Epithelial cell of prostate (primary cell): ENCODE measurements at places on chromosomes 3 and 15.

- DNase-seq: no peak
Measured at GRCh38 chr15:98651036-98651481, 2.7 kb downstream of the IGF1R start.

DNA sequence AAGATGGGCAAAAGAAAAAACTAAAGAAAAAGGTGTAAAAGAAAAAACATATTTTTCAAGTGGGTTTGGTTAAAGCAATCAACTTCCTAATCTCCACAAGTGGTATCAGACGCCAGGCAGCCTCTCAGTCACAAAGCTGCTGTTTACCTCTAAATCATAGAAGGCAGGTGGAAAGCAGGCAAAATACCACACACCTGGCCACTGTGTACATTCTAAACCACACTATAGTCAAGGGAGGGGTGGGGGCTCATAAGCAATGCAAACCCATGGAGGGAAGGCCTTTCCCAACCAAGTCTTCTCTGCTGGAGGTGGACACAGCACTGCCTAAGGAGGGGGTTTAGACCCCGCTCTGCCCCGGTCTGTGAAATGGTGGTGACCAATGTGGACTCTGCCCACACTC is 50.4 kb downstream of the MCF2L2 start:
- DNase-seq: no peak

- DNase-seq: no peak
Measured at GRCh38 chr3:150203273-150203672, 204.8 kb upstream of the TSC22D2 start.

- no peak for DNase-seq
Measured at GRCh38 chr3:7305561-7305960, 444.6 kb downstream of the GRM7 start.

DNA sequence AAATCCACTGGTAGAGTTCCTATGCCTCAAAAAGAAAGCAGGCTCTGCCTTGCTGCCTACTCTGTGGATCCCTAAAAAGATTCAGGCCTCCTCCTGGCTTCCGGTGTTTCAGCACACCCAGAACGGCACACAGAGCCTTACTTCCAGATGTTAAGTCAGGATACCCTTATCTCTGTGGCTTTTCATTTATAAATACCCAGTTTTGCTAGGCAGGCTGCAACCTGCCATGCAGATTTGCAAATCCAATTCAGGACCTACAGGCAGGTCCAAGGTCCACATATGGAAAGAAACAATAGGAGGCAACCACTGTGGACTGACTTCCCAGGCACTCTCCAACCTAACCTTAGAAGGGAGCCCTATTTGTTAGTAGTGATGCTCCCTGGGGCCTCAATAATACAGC is 30.7 kb downstream of the EFL1 start:
- DNase-seq: no peak

DNA sequence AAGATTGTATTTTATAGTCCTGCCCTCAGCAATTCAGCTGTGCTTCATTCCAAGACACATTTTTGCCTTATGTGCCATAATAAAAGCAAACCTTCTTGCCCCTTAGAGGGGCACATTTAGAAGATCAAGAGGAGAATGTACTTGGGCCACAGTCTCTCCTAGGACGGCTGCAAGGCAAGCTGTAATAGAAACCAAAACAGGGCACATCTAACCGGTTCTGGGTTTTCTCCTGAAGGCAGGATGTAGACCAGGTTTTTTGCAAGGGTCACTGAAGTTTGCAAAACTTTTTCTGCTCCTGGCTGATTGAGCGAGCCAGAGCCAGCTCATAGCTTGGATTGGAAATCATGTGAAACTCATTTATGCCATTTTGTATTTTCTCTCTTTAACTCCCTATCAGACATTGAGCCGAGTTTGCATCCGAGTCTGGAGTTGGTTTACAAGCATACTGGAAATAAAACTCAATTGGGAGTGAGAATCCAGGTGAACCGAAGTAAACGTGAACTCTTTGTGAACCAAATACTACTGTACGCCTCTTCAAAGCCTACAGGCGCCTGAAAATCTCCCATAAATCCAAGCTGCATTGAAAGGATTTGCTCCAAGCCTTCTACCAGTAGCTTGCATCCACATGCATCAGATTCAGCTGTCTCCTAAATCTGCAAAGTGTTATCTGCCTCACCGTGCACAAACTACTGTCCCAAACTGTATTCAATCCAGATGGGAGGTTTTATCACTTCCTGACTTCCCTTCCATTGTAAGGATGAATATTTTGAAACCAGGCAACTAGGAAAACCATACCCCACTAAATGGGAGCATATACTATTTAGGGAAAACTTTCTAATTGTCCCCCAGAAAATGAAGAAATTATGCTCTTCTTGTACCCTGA is 60.9 kb upstream of the TSC22D2 start:
- DNase-seq: no peak

DNA sequence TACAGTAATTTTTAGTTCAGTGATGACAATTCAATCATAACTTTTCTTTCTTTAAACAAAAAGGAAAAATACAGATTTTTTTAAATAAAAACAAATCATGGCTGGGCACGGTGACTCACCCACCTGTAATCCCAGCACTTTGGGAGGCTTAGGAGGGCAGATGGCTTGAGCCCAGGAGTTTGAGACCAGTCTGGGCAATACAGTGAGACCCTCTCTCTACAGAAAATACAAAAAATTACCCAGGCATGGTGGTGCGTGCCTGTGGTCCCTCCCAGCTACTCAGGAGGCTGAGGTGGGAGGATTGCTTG is 25.6 kb upstream of the ATG7 start:
- DNase-seq: no peak

DNA sequence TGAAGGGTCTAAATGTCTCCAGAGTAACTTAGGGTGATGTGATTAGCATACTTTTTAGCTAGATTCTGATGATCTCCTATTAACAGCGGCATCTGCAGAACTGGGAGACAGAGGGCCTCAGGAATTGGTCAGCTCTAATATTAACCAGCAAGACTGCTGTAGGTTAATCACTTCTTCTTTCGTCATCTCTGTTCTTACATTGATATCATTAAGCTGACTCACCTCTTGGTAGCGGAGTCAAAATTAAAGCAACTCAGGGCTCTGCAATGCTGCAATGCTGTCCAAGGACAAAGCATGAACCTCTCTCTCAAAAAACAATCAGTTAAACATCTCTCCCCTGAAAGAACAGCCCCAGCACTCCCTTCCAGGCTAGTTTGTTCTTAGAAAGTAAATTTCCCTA is 57.5 kb upstream of the TRA2B start:
- no peak for DNase-seq

DNA sequence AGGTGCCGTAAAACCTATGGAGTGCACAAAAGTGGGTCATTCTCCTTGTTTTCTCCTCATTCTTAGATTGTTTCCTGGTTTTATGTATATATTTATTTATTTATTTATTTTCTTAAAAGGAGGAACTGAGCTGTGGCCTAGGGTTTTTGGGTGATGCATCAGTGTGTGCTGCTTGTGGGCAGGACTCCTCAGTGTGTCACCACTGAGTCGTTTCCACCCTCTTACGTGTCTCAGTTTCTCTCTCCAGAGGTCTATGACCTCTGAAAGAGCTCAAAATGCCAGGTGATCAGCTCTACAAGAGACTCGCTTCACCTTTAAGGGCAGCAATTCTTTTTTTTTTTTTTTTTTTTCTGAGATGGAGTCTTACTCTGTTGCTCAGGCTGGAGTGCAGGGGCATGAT is 72.9 kb downstream of the CD200 start:
- peak; percentile 51 for DNase-seq

GRCh38 chr3:155745795-155746550 is 1.1 kb upstream of the PLCH1 start:
- no peak for DNase-seq

GRCh38 chr3:196948442-196949284 is 6.3 kb upstream of the NCBP2 start:
- DNase-seq: no peak

- DNase-seq: no peak
Measured at GRCh38 chr3:126022741-126023359, 53.9 kb downstream of the ROPN1B start.
